ENCODE measurements at places on chromosomes 16 and 17.

DNA sequence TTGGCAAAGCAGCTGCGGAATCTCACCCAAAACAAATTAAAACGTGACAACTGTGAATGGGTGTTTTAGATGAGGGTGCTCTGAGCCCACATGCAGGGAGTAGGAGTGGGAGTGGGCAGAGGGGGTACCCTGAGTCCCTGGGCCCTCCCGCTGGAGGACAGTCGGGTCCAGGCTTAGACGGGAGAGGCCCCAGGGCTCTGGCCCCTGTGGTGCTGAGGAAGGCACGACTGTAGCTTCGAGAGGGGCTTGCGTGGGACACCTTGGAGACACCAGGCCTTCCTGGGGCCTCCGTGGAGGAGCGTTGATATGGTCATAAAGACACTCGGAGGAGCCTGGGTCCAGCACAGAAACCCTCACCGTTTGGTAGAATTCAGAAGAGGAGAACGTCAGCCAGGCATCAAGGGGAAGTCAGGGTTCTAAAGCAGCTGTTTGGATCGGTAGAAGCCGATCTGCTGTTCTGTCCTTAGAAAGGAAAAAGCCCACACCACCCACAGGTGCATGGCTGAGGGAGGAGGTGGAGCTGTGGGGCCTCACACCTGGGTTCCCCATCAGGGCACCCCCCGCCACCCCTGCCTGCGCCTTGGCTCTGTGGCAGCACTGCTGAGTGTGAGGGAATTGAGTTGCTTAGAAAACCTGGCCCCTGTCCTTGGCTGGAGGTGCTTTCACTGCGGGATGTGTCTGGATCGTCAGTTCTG, 18.4 kb downstream of the DBNDD1 start:
- DNase-seq: no peak

GRCh38 chr17:4735876-4736651, 3.6 kb upstream of the ZMYND15 start:
- no peak for DNase-seq

GRCh38 chr16:89412811-89413210, 77.5 kb downstream of the ANKRD11 start:
- DNase-seq: no peak

DNA sequence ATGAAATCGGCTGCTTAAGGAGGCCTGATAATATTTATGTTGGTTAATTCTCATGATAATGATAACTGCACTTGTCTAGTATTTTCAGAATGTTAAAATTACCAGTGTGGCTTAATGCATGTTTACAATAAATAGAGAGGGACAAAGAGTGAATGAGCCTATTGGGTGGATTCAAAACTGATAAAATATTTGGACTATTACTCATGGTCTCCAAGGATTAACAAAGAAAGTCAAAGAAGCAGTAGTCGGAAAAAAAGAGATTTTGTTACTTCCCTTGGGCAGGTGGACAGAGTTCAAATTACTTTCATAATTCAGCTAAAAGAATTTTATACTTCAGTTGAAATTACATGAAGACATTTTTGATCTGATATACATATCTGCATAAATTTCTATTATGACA, 258.2 kb upstream of the PMFBP1 start:
- no peak for DNase-seq

- peak; percentile 24 for DNase-seq
Observed at GRCh38 chr16:19474617-19475016, 47.3 kb downstream of the GDE1 start.

- DNase-seq: no peak
Observed at GRCh38 chr17:48444516-48445247, 14.7 kb upstream of the SKAP1 start.

GRCh38 chr17:15649861-15650421, 30.4 kb upstream of the FBXW10B start:
- DNase-seq: no peak

DNA sequence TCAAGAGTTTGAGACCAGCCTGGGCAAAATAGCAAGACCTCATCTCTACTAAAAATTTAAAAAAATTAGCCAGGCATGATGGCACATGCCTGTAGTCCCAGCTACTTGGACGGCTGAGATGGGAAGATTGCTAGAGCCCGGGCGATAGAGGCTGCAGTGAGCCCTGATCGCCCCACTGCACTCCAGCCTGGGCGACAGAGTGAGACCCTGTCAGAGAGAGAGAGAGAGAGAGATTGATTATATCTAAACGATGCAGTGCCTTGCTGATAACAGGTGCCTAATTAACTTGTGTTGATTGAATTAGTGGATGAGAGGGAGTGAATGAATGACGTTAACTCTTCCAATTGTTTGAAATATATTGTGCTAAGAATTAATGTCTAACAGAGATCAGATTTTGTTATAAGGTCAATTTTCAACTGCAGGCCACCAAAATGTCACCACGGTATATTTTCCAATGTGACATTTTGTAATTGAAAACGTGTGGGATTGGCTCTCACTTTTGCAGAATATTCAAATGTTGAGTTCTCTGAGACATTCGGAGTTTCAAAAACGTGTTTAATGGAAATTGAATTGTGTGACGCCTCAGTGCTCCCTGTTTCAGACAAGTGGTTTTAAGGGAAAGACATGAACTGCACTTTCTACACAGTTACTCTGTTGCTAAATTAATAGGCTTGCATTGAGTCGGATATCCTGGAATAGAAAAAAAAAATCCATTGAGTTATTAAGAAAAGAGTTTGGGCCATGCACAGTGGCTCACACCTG, 53.6 kb downstream of the ABAT start:
- no peak for DNase-seq

GRCh38 chr16:79212114-79212791, 388.3 kb downstream of the MAF start:
- no peak for DNase-seq

- no peak for DNase-seq
Observed at GRCh38 chr16:82004601-82005000, 6.7 kb downstream of the SDR42E1 start.

GRCh38 chr17:41723801-41724475, 10.5 kb downstream of the HAP1 start:
- DNase-seq: no peak

GRCh38 chr17:41666708-41667279, 21.9 kb upstream of the EIF1 start:
- peak; percentile 79 for DNase-seq

DNA sequence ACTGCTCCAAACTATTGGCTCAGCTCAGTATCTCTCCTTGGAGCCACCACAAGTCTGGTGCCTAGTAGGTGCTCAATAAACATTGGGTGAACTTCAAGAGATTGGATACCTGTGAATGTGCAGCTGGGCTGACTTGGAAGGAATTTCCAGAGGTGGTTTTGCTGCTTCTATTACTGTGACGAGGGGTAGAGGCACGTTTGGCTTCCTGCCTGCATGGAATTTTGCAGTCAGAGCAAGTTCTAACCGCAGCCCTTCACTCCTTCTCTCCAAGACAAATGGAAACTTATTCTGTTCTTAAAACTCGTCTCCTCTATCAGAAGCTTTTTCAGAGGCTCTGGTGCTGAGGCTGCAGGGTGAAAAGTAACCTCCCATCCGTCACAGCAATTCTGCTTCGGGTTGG, 342.5 kb downstream of the CPPED1 start:
- no peak for DNase-seq

DNA sequence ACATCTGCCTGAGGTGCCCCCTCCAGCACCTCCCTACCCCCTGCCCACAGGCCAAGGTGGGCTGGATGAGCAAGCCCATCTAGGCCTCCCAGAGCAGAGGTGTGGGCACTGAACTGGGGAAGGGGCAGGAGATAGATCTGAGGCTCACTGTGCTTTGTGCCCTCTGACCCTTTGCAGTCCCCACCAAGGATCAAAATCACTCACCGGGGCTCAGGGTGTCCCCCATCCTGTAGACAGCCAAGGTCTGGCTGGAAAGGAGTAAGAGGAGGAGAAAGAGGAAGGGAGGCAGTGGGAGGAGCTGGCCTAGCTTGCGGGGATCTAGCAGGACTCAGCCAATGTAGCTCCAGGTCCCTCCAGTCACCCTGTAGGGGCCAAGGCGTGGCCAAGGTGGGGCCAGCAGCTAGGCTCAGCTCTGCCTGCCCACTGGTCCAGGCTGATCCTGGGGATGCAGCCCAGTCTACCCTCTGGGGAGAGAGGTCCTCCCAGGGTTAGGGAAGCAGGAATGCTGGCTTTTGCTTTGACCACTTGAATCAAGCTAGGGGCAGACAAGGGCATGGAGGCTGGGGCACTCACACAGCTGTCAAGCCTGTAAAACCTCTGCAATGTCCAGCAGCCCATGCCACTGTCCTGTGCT, 1.8 kb downstream of the SLC12A4 start:
- DNase-seq: no peak

DNA sequence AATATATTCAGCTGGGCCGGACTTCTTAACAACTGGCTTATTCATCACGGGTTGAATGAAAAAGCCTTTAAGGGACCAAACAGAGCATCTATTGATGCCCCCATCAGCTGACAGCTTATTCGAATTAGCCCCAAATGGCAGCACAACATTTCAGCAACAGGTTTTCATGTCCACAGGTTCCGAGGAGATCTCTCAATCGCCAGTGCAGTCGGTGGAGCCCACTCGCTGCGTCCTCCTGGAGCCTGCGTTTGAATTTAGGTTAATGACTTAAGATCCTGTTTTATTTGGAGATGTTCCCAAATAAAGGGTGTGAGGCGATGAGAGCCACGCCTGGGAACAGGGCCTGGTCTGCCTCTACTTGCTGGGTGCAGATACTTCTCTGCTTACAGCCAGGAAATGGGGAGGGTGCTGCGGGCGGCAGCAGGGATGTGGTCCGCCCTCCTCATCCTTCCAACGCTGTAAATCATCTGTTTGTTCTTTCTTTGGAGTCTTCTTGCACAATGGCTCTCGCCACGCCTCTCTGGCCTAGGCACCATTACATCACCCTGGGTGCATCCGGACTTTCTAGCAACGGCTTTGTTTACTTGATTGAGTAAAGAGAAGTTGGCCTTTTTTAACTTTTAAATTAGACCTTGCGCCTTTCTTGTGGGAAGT, 22.6 kb downstream of the NDE1 start:
- peak; percentile 92 for DNase-seq

DNA sequence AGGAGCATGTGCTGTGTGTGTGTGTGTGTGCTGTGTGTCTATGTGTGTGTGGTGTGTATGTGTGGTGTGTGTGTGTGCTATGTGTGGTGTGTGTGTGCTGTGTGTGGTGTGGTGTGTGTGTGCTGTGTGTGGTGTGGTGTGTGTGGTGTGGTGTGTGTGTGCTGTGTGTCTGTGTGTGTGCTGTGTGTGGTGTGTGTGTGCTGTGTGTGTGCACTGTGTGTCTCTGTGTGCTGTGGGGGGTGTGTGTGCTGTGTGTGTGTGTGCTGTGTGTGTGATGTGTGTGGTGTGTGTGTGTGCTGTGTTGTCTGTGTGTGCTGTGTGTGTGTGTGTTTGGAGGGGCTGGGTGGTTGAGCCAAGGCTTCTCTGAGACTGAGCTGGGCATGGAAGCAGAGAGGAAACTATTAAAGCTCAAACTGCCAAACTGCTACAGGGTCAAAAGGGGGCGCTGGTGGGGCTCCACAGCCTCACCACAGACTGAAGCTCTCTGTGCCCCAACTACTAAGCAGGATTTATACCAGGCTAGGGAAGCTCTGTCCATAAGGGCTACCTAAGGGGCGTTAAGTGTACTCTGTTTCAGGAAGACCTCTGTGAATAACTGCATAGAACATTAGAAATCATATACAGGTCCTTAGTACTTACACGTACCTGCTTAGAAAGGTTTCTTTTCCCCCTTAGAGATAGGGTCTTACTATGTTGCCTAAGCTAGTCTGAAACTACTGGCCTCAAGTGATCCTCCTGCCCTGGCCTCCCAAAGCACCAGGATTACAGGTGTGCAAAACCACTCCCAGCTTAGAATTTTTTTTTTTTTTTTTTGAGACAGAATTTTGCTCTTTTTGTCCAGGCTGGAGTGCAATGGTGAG, 27.8 kb upstream of the GHDC start:
- peak; percentile 2 for DNase-seq

- DNase-seq: no peak
Observed at GRCh38 chr16:28310796-28311195, 18.5 kb downstream of the SBK1 start.

GRCh38 chr16:30605158-30605557, 5.0 kb downstream of the ZNF689 start:
- no peak for DNase-seq

DNA sequence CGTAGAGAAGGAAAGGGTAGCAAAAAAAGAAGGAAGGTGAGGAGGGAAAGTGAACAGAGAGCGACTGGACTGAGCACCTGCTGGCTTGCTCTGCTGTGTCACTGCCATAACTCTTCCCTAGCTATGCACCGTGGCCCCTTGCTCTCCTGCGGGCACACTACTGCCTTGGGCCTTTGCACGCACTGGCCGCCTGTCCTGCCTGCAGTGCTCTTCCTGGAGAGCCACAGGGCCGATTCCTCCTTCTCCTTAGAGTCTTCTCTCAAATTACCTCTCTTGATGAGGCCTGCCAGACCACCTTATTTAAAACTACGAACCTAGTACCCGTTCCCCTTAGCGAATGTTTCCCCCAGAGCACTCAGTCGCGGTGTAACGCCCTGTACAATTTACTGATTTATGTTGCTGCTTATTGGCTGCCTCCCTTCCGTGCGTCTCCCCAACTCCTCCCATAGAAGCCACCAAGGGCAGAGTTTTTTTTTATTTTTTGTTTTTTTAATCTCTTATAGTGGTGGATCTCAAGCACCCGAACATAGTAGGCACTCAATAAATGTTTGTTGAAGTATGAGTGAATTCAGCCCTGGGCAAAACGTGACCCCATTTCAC, 70.3 kb downstream of the RAI1 start:
- no peak for DNase-seq

Measured in NCI-H345 (cell line).